Activated CD4-positive, alpha-beta T cell treated with anti-CD3 and anti-CD28 coated beads, Interleukin-2, Interleukin-4, amounts not matched to agents 100 ng/mL and 50 ng/mL, durations not matched to agents 16 hours and 8 hours (primary cell): ENCODE measurements at places on chromosomes 16 and 17.

DNA sequence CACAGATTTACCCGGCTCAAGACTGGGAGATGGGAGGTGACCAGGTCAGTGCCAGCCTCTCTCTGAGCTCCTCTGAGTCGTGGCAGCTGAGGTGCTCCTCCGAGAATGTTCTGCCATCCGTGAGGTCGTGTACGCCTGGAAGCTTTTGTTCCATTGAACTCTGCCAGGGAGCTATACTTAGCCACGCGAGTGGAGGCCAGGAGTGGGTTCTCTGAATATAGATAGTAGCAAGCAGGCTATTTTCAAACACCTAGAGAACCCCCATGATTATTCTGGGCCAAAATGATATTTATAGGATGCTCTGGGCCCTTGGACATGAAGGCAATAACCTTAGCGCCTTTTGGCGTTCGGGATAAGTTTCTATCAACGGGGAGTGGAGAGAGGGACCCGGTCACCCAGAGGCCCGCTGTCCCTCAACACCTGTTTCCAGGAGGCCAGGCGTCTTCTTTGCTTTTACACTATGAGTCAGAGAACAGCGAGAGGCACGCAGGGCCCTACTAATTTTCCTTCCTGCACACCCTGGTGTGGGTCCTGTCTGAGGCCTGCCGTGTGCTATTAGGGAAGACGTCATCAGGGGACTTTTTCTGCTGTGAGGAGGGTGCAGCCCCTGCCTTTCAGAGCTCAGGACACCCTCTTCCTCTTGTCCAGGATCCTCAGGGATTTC lies 11.0 kb upstream of the MVD start:
- DNase-seq = no peak

DNA sequence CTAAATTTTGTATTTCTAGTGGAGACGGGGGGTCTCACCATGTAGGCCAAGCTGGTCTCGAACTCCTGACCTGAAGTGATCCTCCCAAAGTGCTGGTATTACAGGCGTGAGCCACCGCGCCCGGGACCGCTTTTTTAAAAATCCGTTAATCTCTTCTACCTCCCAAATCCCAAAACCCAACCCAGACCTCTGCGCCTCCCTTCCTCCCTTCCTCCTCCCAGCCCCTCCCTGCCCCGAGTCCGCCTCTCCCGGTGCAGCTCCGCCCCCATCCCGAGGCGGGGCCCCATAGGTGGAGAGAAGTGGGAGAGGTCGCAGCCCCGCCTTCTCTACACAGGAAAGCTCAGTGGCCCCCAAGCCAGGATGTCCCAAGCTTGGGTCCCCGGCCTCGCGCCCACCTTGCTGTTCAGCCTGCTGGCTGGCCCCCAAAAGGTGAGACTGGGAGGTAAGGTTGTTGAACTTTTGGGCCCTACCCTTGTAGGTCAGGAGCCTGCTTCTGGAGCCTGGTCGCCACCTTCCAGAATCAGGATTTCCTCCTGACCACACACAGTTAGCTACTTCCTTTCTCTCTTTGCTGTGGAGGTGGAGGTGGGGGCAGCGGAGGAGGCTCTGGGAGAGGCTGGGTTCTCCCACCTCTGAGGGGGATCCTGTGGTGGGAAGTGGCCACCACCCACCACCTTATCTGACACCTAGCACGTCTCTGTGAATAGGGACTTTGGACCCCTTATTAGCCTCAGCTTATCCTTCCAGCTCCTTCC lies at the start of gene TMEM92:
TMEM92 (plus strand) TSS at position 325 of the 755 bp plus-strand sequence; CDS start at position 361, 36 bp downstream.
- DNase-seq = no peak

DNA sequence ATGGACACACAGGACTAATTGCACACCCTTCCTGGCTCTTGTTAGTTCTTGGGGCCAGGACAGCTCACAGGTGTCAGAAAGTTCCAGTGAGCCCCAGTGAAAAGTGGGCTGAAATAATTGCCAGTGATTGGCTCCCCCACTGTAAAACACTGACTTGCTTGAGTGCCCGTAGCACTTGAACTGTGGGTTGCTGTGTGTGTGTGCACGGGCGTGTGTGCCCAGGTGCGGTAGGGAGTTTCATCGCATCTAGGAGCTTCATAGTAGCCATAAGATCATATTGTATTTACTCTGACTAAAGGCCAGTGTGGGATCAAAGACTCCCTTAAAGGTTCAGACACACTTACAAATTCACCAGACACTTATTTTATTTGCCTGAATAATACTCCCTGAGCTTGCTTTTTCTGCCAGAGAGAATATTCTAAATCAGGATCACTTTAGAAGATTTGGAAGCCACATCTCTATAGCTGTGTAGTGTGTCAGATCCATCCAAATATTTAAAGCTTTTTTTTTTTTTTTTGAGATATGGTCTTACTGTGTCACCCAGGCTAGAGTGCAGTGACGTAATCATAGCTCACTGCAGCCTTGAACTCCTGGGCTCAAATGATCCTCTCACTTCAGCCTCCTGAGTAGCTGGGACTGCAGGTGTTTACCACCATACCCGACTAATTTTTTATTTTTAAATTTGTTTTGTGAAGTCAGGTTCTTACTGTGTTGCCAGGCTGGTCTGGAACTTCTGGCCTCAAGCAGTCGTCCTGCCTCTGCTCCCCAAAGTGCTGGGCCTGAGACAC lies 11.4 kb downstream of the UNK start:
- DNase-seq = no peak

GRCh38 chr17:81589612-81590011 lies 37.5 kb upstream of the FAAP100 start:
- no peak for DNase-seq

- no peak for DNase-seq
Observed at GRCh38 chr17:76123749-76124581, 17.1 kb downstream of the FOXJ1 start.

- no peak for DNase-seq
Observed at GRCh38 chr16:10182222-10183053, at the start of gene GRIN2A. TSS of gene GRIN2A (minus strand) at chr16:10182428. CDS start at chr16:10180411, 2,017 bp downstream.

- no peak for DNase-seq
Observed at GRCh38 chr16:58563235-58563634, 47.9 kb downstream of the SETD6 start.
